Activated CD8-positive, alpha-beta memory T cell treated with anti-CD3 and anti-CD28 coated beads for 24 hours (primary cell): ENCODE measurements at places on chromosomes 2 and 18.
A peak's percentile ranks its signal among the peaks of the same experiment; 100 is the strongest.

DNA sequence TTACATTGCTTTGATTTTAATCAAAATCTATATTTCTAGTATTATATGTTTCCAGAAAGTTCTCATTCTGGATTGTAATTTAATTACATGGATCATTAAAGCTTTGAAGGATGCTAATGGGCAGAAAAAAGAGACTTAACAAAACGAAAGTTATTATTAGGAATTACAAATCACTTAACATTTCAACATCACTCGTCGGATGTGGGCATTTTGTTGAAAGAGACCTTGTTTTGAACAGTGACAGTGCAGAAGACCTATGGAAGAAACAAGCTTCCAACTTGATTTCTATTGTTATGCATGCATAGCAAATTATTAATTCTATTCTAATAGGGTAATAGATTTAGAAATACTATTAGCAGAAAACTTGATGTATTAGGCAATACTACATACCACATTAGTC lies 31.4 kb upstream of the DARS1 start:
- DNase-seq, result no peak

DNA sequence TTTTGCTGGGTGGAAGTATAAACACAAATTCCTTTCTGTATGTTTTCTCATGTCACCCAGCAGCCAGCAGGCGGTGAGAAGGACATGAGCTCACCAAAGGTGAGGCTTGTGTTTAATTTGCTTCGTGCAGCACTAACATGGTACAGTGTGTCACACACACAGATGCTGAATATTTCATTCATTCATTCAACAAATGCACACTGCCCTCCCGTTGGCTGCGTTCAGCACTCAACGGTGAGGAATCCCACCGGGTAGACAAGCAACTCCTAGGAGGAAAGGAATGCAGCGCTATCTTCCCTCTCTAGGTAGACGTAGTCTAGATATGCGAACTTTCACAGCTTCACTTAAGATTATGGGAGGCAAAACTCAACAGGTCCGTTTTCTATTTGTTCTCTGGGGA lies 85.1 kb downstream of the LONRF2 start:
- DNase-seq, result no peak

DNA sequence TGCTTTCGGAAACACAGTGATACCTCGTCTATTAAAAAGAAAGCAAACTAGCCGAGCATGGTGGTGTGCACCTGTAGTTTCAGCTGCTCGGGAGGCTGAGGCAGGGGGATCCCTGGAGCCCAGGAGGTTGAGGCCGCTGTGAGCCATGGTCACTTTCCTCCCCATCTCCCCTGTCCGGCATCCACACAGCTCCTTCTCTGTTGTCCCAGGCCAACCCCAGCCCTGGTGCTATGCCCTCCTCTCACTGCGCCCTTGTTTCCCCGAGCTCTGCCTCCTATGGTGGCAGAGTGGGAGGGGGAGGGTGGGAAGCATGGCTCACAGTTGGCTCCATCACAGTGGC lies 15.4 kb downstream of the RTP5 start:
- no peak for DNase-seq

- DNase-seq, result no peak
Measured at GRCh38 chr18:46456691-46457090, 200.3 kb downstream of the LOXHD1 start.

DNA sequence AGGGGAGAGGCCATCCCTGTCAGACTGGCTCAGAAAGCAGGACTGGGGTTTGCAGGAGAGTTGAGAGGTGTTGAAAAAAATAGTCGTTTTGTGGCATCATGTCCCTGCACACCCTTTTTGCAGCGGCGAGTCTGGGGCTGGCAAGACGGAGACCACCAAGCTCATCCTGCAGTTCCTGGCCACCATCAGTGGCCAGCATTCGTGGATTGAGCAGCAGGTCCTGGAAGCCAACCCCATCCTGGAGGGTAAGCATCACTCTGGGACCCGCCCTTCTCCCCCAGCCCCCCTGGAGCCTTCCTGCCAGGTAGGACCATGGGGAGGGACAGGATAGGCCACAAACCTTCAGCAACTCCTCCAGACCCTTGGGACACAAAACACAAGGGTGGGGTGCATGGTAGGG lies 34.2 kb downstream of the MYO7B start:
- peak; percentile 47 for DNase-seq

- no peak for DNase-seq
Measured at GRCh38 chr2:9538000-9538507, 17.6 kb downstream of the ADAM17 start.

GRCh38 chr2:47662552-47662951 lies 120.4 kb upstream of the MSH6 start:
- DNase-seq, result no peak

GRCh38 chr18:26458526-26459232 lies 89.7 kb downstream of the KCTD1 start:
- DNase-seq, result no peak

DNA sequence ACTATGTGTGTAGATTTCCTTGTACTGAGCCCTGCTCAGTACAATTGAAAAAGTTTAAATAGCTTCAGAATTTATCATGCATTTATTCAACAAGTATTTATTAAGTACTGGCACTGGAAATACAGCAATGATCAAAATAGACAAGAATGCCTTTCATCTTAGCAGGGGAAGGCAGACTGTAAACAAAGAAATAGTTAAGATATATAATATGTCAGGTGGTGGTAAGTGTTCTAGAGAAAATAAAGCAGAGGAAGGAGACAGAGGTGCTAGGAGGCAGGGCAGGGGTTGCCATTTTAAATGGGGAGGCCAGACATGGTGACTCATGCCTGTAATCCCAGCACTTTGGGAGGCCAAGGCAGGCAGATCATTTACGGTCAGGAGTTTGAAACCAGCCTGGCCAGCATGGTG lies 13.6 kb upstream of the LIPG start:
- peak; percentile 26 for DNase-seq

DNA sequence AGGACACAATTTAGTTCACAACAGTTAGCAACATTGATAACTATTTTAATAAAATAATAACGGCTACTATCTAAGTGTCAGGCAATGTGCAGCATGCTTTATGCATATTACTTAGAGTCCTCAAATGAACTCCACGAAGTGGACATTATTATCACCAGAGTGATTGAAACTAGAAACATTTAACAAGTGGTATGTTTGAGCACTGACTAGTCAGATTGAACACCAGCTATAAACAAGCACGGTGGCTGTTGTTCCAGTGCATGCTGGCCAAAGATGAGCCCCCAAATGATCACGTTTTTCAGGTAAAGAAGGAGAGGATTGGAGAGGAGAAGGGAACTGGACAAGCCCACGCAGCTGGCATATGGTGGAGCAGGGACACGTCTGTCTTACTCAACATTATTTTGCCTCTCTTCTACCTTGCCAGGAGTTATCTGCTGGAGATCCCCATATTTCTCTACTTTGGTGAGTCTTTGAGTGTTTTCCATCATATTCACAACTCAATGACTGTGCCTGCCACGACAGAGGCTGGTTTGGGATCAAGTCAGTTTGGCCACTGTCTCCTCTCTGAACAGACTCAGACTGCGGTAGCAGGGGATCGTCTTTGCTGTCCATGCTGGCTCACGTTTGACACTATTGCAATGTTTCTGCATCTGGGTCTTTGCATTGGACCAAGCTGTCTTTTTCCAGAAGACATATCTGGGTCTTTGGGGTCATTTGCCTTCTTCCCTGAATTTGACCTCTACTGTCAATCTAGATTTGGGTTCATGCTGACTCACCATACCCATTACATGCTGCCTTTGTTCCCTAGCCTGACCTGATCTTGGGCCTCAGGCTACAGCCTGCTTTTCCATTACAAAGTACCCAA lies 66.0 kb upstream of the ACSL3 start:
- DNase-seq, result no peak

DNA sequence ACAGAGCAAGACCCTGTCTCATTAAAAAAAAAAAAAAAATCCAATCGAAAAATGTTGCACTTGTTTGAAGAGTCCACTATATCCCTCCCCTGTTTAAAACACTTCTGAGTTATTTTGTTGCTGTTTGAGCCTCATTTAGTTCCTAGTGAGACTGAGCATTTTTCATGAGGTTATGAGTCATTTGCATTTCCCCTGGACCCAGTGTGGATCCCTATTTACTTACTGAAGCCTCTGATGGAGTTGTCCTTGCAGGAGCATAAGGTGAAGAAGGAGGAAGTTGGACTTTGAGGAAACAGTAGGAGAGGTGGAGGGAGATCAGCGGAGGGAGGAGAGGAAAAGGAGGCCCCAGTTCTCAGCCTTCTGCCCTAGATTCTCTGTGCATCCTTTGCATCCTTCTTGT lies 5.1 kb downstream of the CXCR1 start:
- DNase-seq, result no peak

DNA sequence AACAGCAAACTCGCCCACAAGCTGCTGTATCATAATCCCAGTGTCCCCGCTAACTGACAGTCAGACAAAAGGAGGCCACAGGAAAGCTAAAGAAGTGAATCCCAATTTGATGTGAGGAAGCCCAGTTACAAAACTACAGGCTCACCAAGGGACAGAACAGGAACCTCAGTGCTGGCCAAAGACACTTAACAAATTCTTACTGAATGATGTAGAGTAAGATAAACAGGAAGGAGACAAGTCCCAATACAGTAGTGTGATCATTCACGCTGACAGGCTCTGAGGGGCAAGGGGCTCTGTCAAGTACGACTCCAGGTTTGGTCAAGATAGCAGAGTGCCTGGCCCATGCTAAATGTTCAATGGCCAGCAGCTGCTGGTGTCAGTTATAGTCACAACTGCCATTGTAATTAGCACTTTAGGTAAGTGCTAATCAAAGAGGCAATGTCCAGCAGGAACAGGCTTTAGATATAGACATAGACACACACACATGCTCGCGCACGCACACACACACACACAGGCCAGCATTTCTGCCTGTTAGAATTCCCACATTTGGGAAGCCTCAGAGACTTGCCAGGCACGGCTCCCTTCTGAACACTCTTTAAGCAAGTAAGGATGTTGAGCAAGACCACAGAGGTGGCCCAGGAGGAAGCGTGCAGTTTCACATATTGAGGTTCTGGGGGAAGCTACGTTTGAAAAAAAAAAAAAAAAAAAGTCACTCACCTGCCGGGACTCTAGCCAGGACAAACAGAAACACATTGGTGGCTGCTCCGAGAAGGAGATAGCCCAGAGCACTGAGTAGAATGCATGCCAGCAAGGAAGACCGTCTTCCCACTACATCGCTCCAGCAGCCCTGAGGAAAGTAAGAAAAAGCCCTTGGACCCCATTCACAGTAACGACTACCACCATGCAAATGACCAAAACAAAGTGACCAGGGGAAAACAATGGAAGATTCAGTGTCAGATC lies 35.4 kb upstream of the TMEM182 start:
- no peak for DNase-seq

DNA sequence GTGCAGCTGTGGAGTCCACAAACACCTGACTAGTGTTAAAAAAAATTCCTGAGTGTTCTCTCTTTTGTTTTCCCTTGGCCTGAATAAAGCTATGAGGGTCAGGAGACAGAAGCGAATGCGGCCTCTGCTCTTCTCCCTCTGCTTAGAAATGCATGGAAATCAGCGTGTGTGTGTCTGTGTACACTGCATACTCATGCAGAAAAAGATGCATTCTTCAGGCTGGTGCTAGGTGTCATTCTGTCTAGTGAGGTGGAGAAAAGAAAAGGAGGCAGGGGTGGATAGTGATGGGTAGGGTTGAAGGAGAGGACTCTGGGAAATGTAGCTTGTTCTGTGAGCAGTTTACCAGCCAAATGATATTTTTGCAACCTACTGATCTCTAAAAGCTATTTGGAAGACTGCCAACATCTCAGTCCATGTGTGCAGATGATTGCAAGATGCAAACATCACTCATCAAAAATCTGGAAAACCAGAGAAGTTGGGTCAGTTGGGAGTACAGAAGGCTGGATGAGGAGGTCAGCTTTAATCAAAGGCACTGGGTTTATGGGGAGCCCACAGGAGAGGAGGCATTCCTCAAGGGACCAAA lies 177.7 kb downstream of the INSIG2 start:
- no peak for DNase-seq

GRCh38 chr2:151637271-151637781 lies 97.0 kb downstream of the NEB start:
- peak; percentile 72 for DNase-seq
